ENCODE measurements at places on chromosomes 4 and X. TPM values are rescaled to one million over a fixed set of nuclear protein-coding genes. Genes with fewer than 3 reads are reported as not detected.

AFP gene
- total RNA-seq, result 0.25 TPM

CT83 gene
- not detected for total RNA-seq

MED12 gene
- 18.1 TPM for total RNA-seq

CDX4 gene
- total RNA-seq, result not detected

CLGN gene
- 69.0 TPM for total RNA-seq

LCORL gene
- total RNA-seq, result 12.8 TPM

RNF128 gene
- total RNA-seq, result 0.12 TPM

SATL1 gene
- total RNA-seq, result 0.17 TPM

METAP1 gene
- 60.8 TPM for total RNA-seq

VCX gene
- not detected for total RNA-seq

SCML2 gene
- total RNA-seq, result 12.9 TPM

CD38 gene
- 0.02 TPM for total RNA-seq

IL15 gene
- 4.6 TPM for total RNA-seq
